Stimulated activated naive CD4-positive, alpha-beta T cell treated with Interleukin-2 at 50 U/mL for 16 hours (primary cell): ENCODE measurements at places on chromosomes 11 and 22.

DNA sequence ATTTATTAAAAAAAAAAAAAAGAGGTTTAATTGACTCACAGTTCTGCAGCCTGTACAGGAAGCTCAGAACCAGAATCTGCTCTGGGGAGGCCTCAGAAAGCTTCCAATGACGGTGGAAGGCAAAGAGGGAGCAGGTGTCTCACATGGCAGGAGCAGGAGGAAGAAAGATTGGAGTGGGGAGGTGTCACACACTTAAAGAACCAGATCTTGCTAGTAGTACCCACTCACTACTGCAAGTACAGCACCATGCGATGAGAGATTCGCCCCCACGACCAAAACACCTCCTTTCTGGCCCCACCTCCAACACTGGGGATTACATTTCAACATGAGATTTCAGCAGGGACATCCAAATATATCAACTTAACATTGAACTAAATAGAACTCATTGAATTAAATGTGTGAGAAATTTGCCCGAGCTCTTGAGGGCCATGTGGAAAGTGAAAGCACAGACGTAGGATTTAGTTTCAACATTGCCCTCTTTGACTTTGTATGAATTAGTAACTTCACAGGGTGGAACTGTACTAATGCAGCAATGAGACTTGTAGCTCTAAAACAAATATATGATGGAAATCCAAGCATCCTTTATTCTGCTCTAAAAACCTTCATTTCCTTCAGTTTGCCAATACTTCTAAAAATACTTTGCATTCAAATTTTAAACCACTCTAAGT lies 628.2 kb downstream of the FAM181B start:
- DNase-seq: no peak

DNA sequence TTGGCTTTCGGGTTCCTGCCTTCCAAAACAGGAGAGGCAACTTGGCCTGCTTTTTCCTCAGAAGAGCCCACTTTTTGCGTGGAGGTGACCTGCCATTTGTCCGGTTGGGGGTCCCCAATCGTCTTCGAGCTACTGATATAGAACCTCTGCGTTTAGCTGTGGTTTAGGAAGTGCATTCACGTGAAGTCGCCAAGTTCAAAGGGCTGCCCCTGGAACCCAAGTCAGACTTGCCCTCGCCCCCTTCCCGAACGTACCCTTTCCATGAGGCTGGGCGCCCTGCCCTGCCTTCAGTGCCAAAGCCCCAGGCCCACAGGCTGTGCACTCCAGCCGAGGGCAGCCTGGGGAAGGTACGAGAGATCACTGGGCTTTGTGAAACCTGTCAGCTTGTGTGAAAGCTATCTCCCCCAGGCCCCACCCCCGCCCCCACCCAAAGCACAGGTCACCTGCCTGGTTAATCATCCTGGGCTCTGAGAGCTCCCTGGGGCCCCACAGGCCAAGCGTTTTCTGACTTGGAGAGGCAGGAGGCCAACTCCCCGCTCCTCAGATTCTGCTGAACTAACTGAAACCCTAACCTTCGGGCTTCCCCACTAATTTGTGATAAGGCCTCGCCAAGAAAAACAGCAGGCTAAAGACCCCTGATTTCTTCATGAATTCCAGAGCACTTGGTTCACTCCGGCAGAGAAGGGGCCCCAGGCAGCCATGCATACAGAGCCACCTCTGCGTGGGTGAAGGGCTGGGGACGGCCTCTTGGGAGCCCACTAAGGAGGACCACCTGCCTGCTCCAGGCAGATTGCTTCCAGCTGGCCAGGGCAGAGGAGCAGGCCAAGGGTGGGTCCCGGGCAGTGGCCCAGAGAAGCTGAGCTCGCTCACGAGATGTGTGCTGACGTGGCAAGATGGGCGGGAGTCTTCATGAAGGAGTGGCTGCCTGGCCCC lies 25.8 kb upstream of the KCNQ1OT1 start:
- DNase-seq: no peak

DNA sequence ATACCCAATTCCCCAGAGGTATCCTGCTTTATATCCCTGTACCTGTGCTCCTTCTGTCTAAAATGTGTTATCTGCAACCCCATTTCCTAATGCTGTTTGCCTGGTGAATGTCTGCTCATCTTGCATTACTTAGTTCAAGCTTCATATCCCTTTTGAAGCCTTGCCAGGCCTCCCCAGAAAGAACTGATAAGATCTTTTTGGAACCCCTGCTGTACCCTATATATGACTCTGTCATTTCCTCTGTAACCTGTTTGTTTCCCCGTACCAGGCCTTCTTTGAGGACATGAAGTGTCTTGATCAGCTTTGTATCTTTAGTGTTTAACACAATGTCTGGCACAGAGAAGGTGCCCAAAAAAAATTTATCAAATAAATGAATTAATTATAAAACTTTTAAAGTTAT lies 77.6 kb downstream of the LIF start:
- DNase-seq: no peak

GRCh38 chr11:113387605-113388211 lies at the start of gene ANKK1:
TSS of gene ANKK1 (plus strand) at chr11:113387779. CDS start at chr11:113387885, 106 bp downstream.
- no peak for DNase-seq

DNA sequence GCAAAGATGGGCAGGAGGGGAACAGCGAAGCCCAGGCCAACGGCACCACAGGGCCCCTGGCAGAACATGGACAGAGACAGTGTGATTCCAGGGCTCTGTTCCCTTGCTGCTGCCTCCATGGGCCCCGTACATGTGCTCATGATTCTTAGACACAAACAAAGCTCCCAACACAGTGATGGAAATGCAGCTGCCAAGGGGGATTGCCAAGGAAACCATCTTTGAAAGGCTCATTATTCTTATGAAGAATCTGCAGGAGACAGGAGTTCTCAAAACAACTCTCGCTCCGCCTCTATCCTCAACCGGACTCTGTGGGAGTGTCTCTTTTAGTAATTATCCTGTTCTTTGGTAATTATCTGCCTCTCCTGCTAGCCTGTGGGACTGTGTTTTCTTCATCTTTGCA lies 32.2 kb downstream of the SERPINH1 start:
- no peak for DNase-seq
